ENCODE measurements at places on chromosomes 11 and 22.

- no peak for DNase-seq
Observed at GRCh38 chr11:19766206-19766605, 53.6 kb downstream of the NAV2 start.

GRCh38 chr11:91230647-91231046 is 994.0 kb upstream of the FAT3 start:
- DNase-seq, result no peak

DNA sequence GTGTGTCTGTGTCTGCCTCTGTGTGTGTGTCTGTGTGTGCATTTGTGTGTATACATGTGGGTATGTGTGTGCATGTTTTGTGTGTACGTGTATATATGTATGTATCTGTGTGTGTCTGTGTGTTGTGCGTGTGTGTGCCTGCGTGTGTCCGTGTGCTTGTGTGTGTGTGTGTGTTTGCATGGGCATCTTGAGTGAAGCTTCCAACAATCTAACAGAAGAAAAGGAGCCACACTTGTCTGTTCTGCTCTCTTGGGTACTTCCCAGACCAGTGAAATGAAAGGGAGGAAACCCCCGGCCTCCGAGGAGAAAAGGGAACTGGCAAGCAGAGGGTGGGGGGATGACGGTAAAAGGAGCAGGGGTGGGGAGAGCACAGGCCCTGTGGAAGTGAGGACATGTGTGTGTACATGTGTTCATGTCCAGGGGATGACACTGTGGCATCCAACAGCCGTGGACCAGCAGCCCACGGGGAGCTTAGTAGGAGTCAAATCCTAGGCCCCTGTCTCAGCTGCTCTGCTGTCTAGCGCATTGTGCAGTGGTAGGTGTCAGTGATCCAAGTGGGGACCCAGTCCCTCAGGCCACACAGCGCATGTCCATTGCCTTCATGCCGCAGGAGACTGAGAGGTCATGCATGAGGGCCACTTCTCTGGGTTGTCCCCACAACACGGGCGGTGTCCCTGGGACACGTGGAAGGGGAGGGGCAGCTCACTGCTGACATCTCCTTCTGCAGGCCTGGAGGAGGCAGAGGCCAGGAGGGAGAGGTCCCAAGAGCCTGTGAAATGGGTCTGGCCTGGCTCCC is 8.1 kb downstream of the CSF2RB start:
- no peak for DNase-seq

- no peak for DNase-seq
Observed at GRCh38 chr22:48299801-48300200, 1527.9 kb downstream of the BRD1 start.

GRCh38 chr11:70026012-70026411 is 52.1 kb upstream of the ANO1 start:
- DNase-seq, result no peak

- DNase-seq, result no peak
Observed at GRCh38 chr11:63917692-63918506, 935 bp upstream of the RCOR2 start.

DNA sequence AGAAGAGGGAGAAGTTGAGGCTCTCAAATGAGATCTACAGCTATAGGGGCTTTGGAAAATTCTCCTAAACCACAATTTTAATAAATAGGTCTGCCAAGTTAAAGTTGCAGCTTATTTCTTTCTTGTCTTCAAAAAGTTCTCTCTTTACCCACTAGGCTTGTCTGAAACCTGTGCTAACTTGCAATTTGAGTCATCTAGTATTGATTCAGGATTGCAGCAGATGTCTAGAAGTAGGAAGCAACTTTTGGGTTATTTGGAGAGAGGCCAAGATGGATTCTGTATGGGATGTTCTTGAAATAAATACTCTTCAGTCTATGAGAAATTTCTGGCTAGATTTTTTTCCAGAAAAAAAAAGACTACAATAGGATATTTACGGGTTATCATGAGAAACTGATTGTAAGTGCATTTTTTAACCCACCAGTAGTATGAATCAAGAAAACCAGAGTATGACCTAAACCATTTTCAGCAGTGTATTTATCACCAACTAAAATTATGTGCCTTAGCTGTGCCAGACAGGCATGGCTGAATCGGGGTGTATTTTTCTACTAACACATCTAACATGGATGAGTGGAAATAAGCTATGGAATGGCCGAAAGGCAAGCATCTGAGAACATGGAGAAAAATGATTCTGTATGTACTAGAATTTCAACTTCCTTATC is 4.9 kb upstream of the RAB38 start:
- no peak for DNase-seq

DNA sequence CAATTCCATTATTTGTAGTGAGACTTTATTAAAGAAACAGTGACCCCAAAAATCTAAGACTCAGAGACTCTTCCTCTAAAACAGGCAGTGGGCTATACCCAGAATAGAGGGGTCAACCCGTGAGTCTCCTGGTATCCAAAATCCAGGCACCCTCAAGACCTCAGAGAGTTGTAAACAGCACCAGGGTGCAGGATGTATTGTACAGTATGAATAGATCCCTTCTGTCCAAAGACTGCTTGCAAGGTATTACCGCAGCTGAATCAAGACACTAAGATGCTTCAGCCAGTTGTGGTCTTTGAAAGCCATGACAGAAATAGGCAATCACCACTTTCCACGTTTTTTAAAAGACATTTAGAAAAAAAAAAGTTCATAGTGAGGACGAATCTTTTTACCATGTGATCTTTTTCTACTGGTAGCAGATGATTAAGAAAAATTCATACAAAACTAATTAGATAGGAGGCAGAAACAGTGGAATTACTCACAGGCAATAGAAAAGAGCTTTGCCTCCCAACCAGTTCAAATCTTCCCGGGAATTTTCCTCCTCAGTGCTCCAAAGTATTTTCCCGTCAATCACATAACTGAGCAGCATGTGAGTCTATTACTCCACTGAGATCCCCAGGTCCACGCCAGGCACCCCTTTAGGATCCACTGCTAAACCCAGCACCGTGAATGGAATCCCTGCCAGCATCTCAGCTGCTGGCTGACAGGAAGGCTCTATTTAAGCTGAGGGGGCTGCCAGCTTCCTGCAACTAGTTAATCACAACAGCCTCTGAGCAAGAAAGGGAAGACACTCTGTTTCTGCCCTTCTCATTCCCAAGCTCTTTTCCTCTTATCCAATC is 113.1 kb downstream of the ETS1 start:
- no peak for DNase-seq

DNA sequence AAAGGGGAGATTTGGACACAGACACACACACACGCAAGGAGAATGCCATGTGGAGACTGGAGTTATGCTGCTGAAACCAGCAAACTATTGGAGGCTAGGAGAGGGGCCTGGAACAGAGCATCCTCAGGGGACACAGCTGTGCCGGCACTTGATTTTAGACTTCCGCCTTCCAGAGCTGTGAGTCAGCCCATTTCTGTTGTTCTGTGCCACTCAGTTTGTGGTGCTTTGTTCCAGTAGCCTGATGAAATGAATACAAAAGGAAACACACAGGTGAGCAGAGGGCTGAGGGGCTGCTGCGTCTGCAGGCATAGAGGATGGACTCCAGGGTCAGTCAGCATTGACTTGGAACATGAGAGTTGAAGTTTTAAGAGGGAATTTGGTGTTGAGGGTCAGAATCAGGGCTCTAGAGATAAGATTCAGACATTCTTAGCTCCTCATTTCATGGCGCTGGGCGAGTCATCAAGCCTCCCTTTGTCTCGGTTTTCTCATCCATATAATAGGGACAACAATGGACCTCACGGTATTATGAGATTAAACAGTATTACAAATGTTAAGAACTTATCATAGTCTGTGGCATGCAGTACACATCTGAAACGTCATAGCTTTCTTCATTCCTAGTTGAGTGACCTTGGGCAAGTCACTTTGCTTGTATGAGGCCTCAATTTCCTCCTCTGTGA is 191.0 kb downstream of the MIAT start:
- DNase-seq, result no peak

- no peak for DNase-seq
Observed at GRCh38 chr22:27764722-27765236, 36.8 kb downstream of the MN1 start.

- DNase-seq, result no peak
Observed at GRCh38 chr11:118111744-118112035, 24.9 kb upstream of the SMIM35 start.

DNA sequence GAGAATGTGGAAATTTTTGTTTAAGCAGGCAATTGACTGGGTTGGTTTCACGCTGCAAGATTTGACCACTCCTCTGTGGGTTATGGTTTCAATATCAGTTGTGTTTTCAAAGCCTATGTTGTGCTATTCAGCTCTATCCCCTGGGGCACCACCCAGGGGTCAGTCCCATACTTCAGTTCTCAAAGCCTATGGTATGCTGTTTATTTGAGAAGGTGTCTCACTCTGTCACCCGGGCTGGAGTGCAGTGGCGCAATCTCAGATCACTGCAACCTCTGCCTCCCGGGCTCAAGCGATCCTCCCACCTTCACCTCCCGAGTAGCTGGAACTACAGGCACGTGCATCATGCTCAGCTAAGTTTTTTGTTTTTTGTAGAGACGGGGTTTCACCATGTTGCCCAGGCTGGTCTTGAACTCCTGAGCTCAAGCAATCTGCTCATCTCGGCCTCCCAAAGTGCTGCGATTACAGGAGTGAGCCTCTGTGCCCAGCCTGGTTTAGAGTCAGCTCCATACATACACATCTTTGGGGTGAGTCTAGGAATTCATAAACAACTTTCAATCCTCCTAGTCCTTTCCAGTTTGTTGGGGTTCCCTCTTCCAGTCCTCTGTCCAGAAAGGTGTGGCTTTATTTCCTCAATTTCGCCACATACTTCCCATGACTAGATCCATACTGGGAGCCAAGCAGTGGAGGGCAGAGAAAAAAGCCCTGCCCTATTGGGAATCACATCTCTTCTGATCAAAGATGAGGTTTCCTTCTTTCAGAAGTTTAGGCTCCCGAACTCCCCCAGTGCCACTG is 35.0 kb upstream of the MAPK1 start:
- DNase-seq, result no peak

GRCh38 chr11:11971906-11972547 is 36.4 kb downstream of the DKK3 start:
- no peak for DNase-seq

- DNase-seq, result no peak
Observed at GRCh38 chr22:38793317-38793716, 626 bp downstream of the DNAL4 start.

DNA sequence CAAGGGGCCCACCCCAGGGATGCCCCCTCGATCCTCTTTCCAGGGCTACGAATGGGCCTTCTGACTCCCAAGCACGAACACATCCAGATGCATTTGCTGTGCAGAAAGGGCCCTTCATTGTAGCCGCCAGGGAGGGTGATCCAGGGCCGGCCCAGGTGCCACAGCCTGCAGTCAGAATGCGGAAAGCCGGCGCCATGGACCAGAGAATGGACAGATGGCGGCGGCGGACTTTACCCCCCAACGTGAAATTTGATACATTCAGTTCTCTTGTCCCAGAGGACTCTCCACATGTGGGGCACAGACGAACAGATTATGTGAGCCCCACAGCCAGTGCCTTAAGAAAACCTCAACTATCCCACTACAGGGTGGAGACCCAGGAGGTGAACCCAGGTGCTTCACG is 87.2 kb downstream of the KIAA1671 start:
- no peak for DNase-seq

DNA sequence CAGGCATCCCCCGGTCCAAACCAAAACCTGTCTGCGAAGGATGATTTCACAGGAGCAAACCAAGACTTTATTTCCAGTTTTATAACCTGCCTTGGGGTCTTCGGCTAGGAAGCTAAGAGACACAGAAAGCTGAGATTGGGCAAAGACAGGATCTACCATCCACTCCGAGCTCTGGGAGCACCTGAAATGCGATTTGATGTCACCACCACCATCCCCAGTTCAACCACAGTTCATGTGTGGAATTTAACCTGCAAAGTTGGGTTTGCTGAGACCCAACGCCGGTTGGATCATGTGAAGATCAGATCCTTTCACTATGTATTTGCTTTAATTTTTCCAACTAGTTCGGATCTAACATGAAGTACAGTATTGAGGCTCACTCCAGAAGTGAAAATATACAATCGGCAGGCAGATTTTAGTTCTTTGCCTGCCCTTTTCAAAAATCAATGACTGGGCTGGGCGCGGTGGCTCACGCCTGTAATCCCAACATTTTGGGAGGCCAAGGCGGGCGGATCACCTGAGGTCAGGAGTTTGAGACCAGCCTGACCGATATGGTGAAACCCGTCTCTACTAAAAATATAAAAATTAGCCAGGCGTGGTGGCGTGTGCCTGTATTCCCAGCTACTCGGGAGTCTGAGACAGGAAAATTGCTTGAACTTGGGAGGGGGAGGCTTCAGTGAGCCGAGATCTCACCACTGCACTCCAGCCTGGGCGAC is 1.4 kb upstream of the C11orf24 start:
- no peak for DNase-seq

- no peak for DNase-seq
Observed at GRCh38 chr11:13046637-13047570, 37.8 kb downstream of the RASSF10 start.

GRCh38 chr22:40651057-40651456 is 14.5 kb upstream of the MRTFA start:
- no peak for DNase-seq

GRCh38 chr11:95592471-95592870 is 197.1 kb downstream of the FAM76B start:
- DNase-seq, result no peak

DNA sequence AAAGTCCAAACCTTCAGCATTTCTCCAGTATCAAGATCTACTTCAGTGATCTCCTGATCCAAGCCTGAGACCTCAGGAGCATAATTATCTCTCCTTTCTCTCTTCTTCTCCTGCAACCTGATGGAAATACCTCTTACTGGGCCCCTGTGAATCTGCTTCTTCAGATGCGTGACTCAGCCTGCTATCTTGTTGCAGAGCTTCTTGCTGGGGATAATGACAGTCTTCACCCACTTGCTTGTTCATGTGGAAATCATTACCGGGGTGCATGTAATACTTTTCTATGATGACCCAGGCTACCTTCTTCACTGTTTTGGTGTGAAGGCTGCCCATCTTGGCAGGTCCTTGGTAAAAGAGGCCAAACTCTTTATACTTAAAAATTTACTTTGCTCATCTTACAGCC is 140.0 kb upstream of the POU2AF2 start:
- no peak for DNase-seq

- DNase-seq, result no peak
Observed at GRCh38 chr22:38758276-38758945, 2.6 kb upstream of the SUN2 start.

All from activated B cell treated with CpG ODN at 0.5 μM for 24 hours (primary cell).